Progenitor cell of endocrine pancreas (in vitro differentiated cells): ENCODE measurements at places on chromosomes 3 and 15.

- DNase-seq = no peak
Observed at GRCh38 chr3:73070675-73071575, 9.5 kb downstream of the EBLN2 start.

GRCh38 chr15:33988384-33988783 is 20.1 kb downstream of the CHRM5 start:
- no peak for DNase-seq

GRCh38 chr3:33425453-33425852 is 14.8 kb downstream of the UBP1 start:
- no peak for DNase-seq

GRCh38 chr3:14811684-14812083 is 7.1 kb upstream of the FGD5 start:
- DNase-seq = no peak

DNA sequence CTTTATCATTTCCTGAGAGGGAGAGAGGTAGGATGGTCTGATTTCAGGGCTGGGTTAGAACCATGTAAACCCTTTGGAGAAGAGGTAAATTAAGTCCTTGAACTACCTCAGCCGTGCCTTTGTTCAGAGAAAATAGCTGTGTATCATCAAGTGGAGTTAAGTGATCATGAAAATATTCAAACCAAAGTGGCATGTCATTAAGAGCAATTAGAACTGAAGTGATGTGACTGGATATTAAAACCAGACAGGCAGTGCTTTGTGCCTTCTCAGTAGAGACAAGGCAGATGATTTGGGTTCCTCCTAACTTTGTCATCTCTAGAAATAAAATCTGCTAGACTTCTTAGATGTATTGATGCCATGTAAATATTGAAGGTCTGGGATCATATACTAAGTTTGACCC is 171.5 kb downstream of the IL5RA start:
- no peak for DNase-seq

DNA sequence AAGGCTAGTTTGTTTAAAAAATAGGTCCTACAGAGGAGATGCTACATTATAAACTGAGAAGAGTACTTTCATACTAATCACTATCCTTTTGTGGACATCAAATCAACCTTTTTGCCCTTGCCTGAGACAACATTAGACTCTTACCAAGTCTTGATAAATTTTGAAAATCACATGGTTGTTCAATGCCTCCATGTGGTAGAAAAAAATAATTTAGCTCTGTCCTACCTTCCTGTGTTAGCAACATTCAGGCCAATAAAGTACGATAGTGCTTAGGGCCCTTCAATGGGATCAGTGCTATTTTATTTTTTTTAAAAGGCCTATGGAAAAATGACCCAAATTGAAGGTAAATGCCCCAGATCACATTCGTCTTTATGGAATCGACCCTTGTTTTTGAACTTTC is 5.0 kb upstream of the UBE2E1 start:
- no peak for DNase-seq

DNA sequence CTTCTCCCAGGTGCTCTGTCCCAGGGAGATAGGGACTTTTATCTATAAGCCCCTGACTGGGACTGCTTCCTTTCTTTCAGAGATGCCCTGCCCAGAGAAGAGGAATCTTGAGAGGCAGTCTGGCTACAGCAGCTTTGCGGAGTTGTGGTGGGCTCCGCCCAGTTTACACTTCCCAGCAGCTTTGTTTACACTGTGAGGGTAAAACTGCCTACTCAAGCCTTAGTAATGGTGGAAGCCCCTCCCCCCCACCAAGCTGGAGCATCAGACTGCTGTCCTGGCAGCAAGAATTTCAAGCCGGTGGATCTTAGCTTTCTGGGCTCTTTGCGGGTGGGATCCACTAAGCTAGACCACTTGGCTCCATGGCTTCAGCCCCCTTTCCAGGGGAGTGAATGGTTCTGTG is 253.8 kb upstream of the ARL6 start:
- no peak for DNase-seq

- DNase-seq = no peak
Observed at GRCh38 chr3:115359536-115359935, 212.4 kb upstream of the ZBTB20 start.

GRCh38 chr3:38725726-38726419 is 76.4 kb upstream of the SCN5A start:
- DNase-seq = no peak

DNA sequence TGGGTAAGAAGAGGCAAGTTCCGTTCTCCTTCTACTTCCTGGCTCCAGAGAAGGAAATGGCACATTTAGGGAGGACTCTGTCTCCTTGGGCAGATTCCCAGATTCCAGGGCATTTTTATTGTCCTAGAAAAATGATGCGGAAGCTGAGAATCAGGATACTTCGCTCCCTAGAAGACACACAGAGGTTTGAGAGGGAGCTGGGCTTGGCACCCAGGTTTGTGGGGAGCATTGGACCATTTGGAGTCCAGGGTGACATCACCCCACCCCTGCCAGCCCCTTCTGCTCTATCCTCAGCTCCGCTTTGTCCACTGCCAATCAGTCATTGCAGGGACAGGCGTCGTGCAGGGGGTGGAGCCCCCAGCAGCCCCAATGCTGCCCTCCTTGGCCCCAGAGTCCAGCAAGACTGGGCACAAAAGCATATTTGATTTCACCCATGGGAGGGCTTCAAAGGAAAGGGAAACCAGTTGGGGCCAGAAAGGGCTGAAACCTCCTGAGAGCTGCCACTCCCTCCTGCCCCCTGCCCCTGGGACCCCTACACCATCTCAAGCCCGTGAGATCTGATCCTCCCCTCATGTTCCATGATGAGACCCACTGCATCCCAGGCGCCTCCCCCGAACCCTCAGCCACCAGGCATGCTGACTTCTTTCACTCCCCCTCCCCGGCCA is 129.8 kb upstream of the MEF2A start:
- no peak for DNase-seq

- DNase-seq = no peak
Observed at GRCh38 chr3:109257269-109257668, 59.0 kb downstream of the DPPA2 start.
